ENCODE measurements at places on chromosomes 3 and 15.

- DNase-seq = no peak
These were observed 692 bp downstream of the SCAANT1 start for GRCh38 chr3:63911509-63911872.

GRCh38 chr3:55204417-55204816, 276.6 kb upstream of the LRTM1 start:
- peak; percentile 58 for DNase-seq

- DNase-seq = no peak
These were observed 10.1 kb downstream of the SLC51B start for GRCh38 chr15:65055201-65055870.

DNA sequence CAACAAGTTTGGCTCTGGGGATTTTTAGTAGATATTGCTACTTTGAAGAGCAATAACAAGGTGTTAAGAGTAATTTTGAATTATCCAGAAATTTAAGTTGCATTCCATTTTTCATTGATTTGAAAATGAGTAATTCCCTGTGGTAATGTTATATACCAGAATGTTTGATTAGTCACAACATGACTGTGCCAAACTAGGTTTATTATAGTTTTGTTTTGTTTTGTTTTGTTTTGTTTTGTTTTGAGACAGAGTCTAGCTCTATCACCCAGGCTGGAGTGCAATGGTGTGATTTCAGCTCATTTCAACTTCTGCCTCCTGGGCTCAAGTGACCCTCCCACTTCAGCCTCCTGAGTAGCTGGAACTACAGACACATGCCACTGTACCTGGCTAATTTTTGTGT, 40.7 kb downstream of the CNOT10 start:
- no peak for DNase-seq

- DNase-seq = no peak
These were observed 3.1 kb downstream of the CX3CR1 start for GRCh38 chr3:39276746-39277145.

DNA sequence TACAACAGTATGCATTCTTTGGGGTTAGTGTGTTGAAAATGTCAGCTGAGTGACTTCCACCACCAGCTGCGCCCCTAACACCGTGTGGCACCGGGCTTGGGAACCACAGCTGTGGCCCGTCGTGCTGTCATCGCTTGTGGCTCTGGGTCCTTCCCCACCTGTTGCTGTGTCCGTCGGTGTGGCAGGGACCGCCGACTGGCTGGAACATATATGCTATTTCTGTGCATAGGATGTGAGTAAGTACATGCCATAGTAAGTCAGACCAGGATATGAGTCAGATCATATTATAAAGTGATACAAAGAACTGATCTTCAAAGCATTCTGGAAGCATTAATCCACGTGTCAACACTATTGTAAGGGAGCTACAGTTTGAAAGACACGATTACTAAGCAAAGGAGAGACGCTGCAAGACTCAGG, 31.9 kb downstream of the EHD4 start:
- peak; percentile 90 for DNase-seq

GRCh38 chr3:126259411-126260391, 79.3 kb upstream of the ALDH1L1 start:
- DNase-seq = no peak

- no peak for DNase-seq
These were observed 52.1 kb downstream of the DNAH1 start for GRCh38 chr3:52367891-52368880.
